ENCODE measurements at places on chromosomes 12 and 14.

DNA sequence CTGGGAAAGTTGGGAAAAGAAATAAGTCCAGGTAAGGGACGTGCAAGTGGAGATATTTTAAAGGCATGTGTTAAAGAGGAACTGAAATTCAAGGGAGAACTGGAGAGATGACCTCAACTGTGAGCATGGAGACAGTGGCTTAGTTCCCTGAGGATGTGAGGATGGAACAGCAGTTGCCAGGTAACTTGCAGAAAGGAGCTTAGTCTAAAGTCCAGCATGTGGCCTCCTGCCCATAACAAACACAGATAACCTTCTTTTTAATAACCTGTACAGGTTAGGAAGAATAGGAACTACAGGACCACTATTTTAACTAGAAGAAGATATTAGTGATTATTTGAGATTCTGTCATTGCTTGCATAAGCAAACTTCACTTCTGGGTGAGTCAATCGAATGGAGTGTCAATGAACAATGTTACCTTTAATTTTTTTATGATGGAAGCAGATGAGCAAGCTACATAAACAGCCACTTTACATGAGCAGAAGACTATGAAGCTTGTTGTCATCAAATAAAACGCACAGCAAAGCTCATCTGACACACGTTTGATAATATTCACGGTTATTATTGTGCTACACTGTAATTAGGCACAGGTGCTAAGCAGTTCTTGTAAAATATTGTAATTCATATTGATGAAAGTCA lies 291.7 kb upstream of the DDHD1 start:
- no peak for DNase-seq

DNA sequence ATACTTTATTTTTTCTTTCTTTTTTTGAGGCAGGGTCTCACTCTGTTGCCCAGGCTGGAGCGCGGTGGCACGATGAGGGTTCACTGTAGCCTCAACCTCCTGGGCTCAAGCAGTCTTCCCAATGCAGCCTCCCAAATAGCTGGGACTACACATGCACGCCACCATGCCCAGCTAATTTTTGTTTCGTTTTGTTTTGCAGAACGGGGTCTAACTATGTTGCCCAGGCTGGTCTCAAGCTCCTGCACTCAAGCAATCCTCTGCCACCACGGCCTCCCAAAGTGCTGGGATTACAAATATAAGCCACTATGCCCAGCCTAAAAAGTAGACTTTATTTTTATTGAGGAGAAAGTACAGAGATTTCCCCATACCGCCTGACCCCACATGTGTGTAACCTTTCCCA lies 4.7 kb upstream of the MSI1 start:
- DNase-seq = no peak

- no peak for DNase-seq
Observed at GRCh38 chr14:101844751-101845150, 83.2 kb downstream of the PPP2R5C start.

DNA sequence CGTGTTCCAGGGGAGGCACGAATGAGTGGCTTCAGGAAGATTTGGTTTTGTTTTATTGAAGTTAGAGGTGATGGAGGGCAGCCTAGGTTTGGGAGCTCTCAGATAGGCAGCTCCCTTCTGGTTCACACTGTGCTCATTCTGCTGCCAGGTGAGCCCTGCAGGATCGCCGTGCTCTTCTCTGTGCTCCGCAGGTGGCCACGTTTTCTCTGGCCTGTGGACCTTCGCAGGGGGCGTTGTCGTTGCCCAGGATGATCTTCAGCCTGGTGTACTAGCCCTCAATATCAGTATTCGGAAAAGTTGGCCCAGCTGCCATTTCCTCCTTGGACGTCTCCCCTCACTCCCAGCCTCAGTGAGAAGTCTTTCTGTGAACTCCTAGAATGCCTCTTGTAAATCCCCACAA lies 69.5 kb downstream of the PELI2 start:
- no peak for DNase-seq

DNA sequence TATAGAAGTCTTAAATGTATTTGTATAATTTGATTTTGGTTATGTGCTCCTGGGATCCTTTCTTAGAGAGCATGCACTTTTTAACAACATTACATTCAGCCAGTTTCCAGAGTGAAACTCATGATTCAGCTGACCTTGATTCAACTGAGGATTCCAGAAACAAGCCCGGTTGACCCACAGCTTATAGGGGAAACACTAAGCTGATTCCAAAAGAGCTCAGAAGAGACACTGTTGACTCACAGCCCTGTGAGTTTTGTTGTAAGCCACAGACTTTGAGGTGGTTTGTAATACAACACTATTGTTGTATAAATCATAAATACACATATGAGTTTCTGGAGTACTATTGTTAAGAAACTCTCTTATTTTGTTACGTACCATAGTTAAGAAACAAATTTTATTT lies 133.8 kb upstream of the MGAT4C start:
- no peak for DNase-seq

DNA sequence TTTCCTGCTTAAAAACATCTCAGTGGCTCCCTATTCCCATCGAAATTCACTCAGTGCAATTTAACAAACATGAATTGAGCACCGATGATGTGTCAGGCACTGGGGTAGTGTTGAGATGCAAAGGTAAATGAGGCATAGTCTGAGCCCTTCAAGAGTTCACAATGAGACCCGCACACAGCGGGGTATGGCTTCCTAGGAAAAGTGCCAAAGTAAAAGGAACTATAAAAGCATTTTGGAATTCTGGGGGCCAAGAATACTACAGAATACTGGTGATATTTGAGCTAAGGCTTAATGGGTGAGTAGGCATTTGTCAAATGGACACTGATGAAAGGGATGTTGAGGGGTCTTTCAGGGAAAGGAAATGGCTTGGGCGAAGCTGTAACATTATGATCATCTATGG lies 315.4 kb downstream of the DPF3 start:
- no peak for DNase-seq

- DNase-seq = no peak
Observed at GRCh38 chr12:32483499-32483898, 84.1 kb downstream of the FGD4 start.

DNA sequence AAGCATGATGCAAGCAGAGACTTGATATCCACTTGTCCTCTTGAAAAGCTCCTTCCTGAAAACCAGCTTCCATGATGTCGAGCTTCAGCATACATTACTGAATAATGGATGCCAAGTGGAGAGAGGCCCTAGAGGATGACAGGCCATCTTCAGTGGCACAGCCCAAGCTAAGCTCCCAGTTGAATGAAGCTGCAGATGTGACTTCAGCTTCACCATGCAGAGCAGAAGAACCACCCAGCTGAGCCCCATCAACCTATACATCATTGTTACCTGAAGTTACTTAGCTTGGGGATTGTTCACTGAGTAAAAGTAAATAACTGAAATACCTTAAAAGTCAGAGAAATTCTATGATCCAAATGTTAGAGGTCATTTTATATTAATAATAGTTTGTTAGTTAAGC lies 93.6 kb downstream of the HECTD4 start:
- no peak for DNase-seq

DNA sequence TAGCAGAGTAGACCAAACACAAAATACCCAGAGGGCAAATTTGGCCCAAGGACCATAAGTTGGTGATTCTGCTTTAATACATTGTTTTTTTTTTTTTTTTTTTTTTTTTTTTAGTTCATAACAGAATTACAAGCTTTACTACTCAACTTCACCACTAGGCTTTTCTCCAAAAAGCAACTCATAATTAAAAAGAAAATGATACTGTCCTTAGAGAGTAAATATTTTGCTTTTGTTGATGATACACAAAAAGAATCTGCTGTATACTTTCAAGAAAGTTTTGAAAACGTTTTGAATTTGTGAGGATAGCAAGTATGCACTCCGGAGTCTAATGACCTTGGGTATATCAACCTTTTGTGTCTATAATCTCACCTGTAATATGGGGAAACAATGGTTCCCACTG lies 68.9 kb upstream of the LMO3 start:
- no peak for DNase-seq

- DNase-seq = peak; percentile 74
Observed at GRCh38 chr14:105076296-105076804, 11.1 kb upstream of the GPR132 start.

DNA sequence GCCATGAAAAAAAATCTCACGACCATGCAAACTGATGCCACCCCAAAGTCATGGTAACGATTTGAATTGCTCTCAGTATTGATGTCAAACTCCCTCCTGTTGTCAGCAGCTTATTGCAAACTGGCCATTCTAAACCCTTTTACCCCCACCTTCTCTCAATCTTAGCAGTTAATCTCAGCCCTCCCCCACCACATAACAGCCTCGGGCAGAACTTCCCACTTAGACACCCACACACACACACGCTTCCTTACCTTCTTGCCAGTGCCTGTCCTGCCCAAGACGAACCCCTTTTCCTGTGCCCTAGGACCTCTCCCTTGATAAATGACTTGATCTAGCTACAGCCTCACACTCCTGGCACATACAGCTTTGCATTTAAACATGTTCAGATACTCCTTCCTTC lies 56.6 kb downstream of the GPATCH2L start:
- no peak for DNase-seq

GRCh38 chr14:74618078-74618952 lies 6.3 kb upstream of the LTBP2 start:
- DNase-seq = peak; percentile 83

DNA sequence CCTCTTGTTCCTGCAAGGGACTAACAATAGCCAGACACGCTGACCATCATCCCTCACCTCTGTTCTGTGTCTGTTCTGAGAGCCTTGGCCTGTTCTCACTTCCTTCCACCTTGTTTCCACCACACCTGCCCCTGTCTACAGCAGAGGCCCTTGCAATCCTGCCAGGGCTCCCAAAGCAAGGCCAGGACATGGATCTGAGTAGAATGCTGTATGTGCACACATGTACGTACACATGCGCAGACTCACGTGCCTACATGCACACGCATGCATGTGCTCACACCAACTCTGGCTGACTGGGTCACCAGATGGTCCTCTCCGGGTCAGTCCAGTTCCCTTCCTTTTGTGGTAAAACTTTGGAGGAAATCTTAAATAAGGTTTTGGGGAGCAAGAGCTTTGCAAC lies 133.0 kb upstream of the C14orf180 start:
- no peak for DNase-seq

GRCh38 chr12:42162965-42163364 lies 18.3 kb upstream of the GXYLT1 start:
- no peak for DNase-seq

DNA sequence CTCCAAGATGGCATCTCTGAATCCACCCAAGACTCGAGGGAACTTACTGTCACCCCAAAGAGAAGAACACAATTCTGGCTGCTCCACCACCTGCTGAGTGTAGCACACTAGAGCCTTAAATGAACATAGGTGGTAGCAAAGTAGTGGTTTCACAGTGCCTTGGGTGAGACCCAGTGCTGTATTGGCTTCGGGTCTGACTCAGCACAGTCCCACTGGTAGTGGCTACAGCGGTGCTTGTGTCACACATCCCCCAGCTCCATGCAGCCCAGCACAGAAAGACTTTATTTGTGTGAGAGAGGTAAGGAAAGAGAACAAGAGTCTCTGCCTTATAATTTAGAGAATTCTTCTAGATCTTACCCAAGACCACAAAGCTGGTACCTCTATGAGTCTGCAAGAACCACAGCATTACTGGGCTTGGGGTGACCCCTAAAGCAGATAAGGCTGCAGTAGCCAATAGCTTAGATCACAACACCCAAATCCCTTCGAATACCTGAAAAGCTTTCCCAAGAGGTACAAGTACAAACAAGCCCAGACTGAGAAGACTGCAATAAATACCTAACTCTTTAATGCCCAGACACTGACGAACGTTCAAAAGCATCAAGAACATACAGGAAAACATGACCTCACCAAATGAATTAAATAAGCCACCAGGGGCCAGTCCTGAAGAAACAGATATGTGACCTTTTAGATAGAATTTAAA lies 83.3 kb upstream of the SLC38A4 start:
- DNase-seq = no peak

- DNase-seq = no peak
Observed at GRCh38 chr14:59787045-59787674, 83.4 kb downstream of the RTN1 start.

DNA sequence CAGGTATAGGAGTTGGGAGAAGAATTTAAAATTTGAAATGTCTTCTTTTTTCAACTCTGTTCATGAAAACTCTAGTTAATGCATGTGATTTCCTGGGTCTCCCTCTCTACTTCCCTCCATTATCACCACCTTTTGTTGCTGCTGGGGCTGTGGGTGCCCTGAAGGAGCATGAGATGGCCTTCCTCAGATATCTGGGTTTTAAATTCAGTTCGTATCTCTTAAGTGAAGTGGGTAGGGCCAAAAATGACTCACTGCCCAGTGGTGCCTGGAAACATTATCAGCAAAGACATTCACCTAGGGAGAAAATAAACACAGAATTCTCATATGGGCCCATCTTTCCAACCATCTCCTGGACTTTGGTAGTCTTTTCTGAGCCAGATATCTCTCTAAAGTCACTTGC lies 234.9 kb upstream of the PLEKHG7 start:
- no peak for DNase-seq

DNA sequence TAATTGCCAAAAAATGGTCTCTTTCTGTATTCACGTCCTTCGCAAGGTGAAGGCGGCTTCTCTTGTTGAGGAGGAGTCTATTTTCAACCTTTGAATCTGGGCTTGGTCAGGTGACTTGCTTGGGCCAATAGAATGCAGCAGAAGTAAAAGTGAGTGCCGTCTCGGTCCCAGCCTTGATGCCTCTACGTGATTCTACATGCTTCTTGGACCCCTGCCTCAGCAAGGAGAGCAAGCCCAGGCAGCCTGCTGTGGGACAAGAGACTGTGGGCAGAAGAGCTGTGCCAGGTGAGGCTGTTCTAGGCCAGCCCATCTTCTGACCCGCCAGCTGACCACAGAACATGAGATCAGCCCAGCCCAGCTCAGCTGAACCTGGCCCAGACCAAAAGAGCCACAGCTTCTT lies 39.1 kb upstream of the CCDC63 start:
- DNase-seq = no peak

- no peak for DNase-seq
Observed at GRCh38 chr14:73620268-73620667, 8.0 kb downstream of the ACOT6 start.

DNA sequence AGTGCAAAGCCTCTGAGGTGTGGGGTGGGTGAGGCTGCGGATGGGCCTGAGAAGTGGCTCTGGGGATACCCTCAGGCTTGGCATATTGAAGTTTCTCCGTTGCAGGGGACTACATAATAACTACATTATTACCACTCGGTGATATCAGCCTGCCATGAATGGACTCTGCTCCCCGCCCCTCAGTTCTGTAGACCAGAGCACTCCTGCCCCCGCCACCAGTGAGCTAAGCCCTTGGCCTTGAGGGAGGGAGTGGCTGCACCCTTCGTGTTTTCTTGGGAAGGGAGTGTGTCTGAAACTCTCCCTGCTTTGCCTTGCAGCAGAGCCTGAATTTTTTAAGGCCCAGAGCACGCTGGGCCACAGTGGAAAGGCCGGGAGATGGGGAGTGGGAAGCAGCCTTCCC lies 1.7 kb downstream of the ORAI1 start:
- DNase-seq = no peak

GRCh38 chr14:49679271-49679670 lies 8.7 kb downstream of the POLE2 start:
- no peak for DNase-seq

GRCh38 chr12:131116468-131117117 lies 162.9 kb downstream of the ADGRD1 start:
- no peak for DNase-seq

- no peak for DNase-seq
Observed at GRCh38 chr12:48615681-48616080, 45.8 kb upstream of the LALBA start.

GRCh38 chr14:68756000-68756481 lies 36.8 kb downstream of the ZFP36L1 start:
- no peak for DNase-seq
